Myocyte (in vitro differentiated cells): ENCODE measurements at places on chromosomes 5 and 9. TPM values are rescaled to one million over a fixed set of nuclear protein-coding genes. Genes with fewer than 3 reads are reported as not detected.

GRCh38 chr5:155732587-155733376, 594.2 kb upstream of the SGCD start:
- no peak for DNase-seq

DNA sequence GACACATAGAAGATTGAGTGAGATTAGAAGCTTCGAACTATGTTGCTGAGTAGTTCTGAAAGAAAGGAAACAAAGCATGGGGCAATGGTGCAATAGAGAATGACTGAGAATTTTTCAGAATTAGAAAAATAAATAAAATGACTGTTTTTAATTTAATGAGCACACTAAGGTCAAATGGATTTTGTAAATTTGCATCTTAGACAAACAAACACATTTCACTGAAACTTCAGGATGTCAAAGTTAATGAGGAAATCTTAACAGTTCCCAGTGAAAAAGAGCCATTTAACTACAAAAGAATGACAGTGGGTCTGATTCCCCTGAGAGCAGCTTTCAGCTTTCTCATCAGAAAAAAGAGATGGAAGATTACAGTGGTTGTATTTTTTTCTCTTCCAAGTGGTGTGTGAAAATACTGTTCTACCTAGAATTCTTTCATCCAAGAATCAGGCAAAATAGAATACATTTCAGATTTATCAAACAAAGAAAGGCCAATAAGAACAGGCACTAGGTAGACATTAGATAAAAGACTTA, 591.9 kb downstream of the SEMA5A start:
- no peak for DNase-seq

GRCh38 chr5:172722327-172722815, 48.6 kb downstream of the DUSP1 start:
- no peak for DNase-seq

- no peak for DNase-seq
Measured at GRCh38 chr5:133853646-133854365, 114.6 kb downstream of the C5orf15 start.

DNA sequence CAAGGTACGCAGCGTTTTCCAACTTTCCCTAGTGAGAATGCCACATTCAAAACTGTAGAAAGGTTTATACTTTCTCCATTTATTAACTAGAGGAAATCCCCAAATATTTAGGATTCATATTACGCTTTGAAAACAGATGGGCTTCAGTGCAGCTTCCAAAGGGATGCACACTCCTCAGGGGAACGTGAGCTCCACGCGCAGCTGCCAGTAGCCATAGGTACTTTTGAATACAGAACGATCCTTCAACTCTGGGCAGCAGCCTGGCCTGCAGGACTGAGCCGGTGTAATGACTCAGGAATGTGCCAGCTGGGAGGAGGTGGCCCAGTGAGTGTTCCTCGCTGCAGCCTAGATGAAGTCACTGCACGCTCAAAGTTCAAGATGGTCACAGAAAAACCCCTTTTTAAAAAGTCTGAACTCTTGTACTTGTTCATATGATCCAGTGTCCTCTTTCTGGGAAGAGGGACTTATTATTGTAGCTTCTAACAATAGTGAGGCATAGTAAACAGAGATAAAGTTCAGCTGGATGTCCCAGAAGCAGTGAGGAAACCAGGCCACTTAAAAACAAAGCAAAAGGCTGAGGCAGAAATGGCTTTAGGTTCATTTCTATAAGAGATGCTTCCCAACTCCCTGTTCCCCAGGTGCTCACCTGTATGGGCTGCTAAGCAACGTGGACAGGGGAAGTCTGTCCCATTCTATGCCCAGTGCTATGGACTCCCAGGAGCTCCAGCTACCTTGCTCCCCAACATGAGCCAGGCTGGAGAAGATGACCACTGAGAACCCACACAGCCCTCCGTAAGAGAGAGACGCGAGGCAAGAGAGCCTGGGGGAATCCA, 130.0 kb downstream of the LHFPL2 start:
- peak; percentile 92 for DNase-seq

DNA sequence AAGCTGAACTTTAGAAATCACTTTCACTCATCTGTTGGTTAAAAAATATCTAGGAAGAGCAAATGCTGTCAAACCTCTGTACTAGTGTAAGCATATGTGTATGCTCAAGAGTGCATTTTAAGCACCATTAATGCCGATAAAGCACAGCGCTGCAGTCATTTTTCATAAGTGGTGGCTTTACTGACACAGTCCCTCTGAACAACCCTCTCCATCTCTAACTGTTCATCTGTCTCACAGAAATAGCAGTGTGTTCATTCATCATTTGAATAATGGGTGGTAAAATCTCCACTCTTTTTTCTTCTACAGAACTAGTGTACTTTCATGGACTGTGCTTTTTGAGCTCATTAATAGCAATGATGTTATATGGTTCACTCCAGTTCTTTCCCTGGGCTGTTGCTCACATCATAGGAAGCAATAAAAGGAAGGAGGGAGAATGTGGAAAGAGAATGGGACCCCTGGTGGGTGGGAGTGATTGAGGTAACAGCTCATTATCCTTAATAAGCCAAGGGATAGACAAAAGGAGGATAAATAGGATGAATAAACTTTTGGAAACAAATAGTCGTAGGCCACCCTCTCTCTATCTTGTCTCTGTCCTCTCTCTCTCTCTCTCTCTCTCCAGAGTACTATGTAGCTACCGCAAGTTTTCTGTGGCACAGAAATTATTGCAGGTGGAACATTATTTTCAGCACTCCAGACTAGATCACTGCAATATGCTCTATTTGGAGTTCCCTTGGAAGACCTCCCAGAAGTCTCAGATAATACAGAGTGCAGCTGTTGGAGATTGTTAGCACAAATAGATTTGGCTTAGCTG, 117.9 kb upstream of the PRDM9 start:
- peak; percentile 24 for DNase-seq

- DNase-seq: no peak
Measured at GRCh38 chr5:130278136-130278535, 373.9 kb downstream of the CHSY3 start.

- peak; percentile 64 for DNase-seq
Measured at GRCh38 chr5:153959134-153959957, 79.4 kb downstream of the FAM114A2 start.

DNA sequence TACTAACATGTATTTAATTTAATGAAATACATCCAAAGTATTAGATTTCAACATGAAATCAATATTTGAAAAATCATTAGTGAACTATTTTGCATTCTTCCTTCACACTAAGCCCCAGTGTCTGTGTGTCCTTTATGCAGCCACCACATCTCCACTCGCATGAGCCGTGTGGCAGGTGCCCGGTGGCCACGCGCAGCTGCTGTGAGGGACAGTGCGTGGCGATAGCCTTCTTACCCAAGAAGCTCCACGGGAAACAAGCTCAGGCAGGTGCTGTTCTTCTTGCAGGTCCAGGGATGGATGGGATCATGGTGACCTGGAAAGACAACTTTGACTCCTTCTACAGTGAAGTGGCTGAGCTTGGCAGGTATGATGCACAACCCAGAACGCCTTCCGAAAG, 79.3 kb upstream of the OTULINL start:
- peak; percentile 59 for DNase-seq

DNA sequence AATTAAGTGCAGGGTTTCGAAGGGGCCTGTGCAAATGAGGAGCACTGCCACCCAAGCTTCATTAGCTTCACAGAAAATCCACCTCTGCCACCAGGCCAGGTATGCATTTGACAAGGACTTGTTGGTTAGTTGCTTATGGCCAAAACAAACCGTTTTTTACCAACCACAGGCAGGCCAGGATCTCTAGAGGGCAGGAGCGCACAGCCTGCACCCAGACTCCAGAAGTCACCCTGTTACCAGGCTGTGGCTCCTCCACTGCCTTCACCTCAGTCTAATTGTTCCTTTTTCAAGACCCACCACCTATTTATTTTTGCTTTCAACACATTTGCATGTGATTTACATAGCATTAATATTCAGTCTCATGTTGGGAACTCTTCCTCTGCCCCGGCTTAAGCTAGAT, 78.3 kb upstream of the HSPA9 start:
- no peak for DNase-seq

DNA sequence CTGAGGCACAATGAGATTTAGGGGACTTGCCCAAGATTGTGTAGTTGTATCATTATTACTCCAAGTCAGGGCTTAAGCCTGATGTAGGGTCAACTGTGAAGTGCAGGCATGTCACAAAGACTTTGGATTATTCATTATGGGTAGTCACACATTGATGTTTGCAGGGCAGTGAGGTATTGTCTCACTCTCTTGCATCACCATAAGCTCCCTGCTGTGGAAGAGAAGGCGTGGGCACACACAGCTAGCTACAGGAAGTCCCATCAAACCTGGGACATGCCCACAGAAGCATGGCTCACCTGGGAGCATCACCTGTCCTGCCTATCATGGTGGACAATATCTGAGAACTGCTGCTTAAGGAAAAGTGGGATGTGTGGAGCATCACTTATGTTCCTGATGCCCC, 42.1 kb downstream of the TMOD1 start:
- DNase-seq: no peak

DNA sequence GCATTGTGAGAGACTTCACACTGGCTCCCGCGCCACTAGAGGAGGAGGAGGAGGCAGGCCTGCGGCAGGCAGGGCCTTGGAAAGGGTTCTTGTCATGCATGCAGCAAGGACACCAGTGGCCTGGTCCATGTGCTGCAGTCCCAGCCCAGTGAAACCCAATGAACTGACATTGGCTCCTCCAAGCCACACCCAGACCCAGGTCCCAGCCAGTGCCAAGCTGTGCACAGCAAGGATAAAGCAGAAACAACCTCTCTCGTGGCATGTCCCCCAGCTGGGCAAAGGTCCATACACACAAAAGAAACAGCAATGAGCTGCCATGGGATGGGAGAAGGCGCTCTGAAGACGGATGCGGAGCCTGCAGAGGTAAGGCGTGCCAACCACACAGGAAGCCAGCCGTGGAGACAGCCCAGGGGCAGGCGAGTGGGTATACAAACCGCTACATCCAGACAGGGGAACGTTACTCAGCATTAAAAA, 89.2 kb downstream of the SEMA4D start:
- no peak for DNase-seq

- no peak for DNase-seq
Measured at GRCh38 chr5:155649666-155650065, 636.1 kb downstream of the KIF4B start.

DNA sequence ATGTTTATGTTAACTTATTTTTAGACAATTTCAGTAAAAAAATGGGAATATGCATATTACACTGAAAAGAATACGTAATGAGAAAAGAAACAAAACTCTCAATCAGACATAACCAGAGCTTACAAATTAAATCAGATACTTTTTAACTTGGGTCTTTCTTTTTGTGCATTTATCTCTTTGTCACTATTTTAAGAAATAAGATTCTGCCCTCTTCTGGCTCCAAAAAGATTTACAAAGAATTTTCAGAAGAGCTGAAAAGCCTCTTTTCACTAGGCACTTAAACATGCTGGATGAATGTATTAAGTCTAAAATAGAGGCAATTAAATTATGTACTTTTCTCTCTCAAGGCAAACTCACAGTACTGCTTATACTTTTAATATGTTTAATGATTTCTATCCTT, 55.5 kb downstream of the CEP120 start:
- DNase-seq: peak; percentile 19

GRCh38 chr9:123048748-123049147, 15.3 kb downstream of the GPR21 start:
- DNase-seq: peak; percentile 63

DNA sequence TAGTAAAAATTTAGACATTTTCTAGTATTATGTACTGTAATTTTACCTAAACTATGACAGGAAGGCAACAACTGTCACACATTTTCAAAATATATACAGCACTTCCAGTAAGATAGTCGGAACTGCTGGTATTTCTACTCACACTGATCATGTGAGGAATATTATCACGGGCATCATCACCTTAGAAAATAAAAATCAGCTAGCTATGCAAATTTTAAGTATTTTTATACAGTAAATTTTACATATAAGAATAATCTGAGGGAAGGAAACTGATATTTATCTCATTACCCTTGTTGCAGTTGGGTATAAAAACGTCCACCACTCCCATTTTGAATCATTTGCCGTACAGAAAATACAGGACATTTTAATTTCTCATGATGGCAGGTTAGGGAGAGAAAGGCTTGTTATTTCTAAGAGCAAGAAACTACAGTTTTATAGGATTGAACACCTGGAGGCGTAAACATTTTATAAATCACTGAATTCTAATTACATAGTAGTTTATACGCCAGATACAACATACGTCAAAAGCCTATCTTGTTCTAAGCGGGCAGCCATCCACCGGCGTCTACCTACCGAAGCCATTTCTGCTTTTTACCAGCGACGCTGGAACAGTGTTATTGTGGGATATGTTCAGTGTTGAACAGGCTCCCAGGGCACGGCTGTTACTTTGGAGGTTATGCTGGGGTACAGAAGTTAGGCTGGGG, 729 bp upstream of the TNPO1 start:
- peak; percentile 48 for DNase-seq

GRCh38 chr9:93116072-93116961, 17.7 kb downstream of the NINJ1 start:
- DNase-seq: no peak

GRCh38 chr5:131760793-131761192, 36.0 kb downstream of the FNIP1 start:
- no peak for DNase-seq

- no peak for DNase-seq
Measured at GRCh38 chr5:102819634-102820033, 64.5 kb downstream of the PAM start.

DNA sequence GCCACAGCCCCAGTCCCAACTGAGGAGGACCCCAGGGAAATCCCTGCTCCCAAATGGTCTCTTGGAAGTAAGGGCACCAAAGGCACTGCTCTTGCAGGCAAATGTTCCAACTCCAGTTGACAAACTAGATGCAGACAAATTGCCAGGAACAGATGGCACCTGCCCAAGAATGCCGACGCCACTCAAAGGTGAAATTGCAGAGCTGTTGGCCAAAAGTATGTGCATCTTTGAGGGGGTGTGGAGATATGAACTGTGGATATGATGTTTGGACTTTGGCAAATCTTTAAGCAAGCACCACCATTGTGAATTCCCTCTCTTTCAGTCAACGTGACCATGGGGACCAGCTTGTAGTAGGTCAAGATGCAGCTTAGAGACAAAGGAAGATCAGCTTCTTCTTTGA, 12.0 kb upstream of the CPLX2 start:
- no peak for DNase-seq

- DNase-seq: no peak
Measured at GRCh38 chr9:110537841-110538646, 41.5 kb downstream of the SVEP1 start.

GRCh38 chr5:34915856-34916192, 313 bp downstream of the BRIX1 start:
- no peak for DNase-seq

GRCh38 chr9:76800901-76801300, 36.7 kb downstream of the PCA3 start:
- no peak for DNase-seq

GRCh38 chr5:172439785-172440477, 14.4 kb downstream of the SH3PXD2B start:
- no peak for DNase-seq

- no peak for DNase-seq
Measured at GRCh38 chr9:113409481-113409880, 994 bp downstream of the POLE3 start.

- DNase-seq: no peak
Measured at GRCh38 chr9:22049411-22049810, 40.3 kb upstream of the CDKN2B start.

The HRCT1 gene
- total RNA-seq: 0.37 and 1.5 TPM in 2 replicates

The ARHGEF28 gene
- total RNA-seq: 12.2 and 20.1 TPM in 2 replicates

The ZBTB26 gene
- total RNA-seq: 3.8 and 7.0 TPM in 2 replicates

The ZDHHC11B gene
- not detected in 2 replicates for total RNA-seq

The LEAP2 gene
- 0.88 and 1.0 TPM in 2 replicates for total RNA-seq

The PRDM9 gene
- total RNA-seq: not detected in 2 replicates

The MEIKIN gene
- not detected in 2 replicates for total RNA-seq

The SYNPO gene
- total RNA-seq: 7.8 and 8.1 TPM in 2 replicates

The LCN12 gene
- 0.10 and 0.27 TPM in 2 replicates for total RNA-seq
